ENCODE measurements at places on chromosomes 5 and 9. TPM values are rescaled to one million over a fixed set of nuclear protein-coding genes. Genes with fewer than 3 reads are reported as not detected.

Gene SDHA
- total RNA-seq = 103 TPM

Gene LIX1
- not detected for total RNA-seq

Gene PFN3
- total RNA-seq = not detected

Gene DPM2
- total RNA-seq = 20.5 TPM

Gene TAF11L10
- not detected for total RNA-seq

Gene KLF4
- total RNA-seq = 2.6 TPM

Gene NR2F1
- total RNA-seq = 14.1 TPM

Gene SPINK1
- total RNA-seq = not detected

Gene BRD3
- 9.1 TPM for total RNA-seq

Gene GNA14
- 2.7 TPM for total RNA-seq

Gene NR4A3
- total RNA-seq = 0.20 TPM

Gene EQTN
- total RNA-seq = not detected

Gene INSYN2B
- total RNA-seq = 34.2 TPM

Gene STXBP1
- 49.9 TPM for total RNA-seq

Gene PTGS1
- 1.5 TPM for total RNA-seq

Gene MYMK
- not detected for total RNA-seq

Gene ZNF883
- total RNA-seq = 0.25 TPM

Gene LCN9
- total RNA-seq = not detected

Gene CD274
- 20.8 TPM for total RNA-seq

Gene PCYOX1L
- 8.0 TPM for total RNA-seq

Gene PCDHGA9
- 1.2 TPM for total RNA-seq

Gene TTC33
- 7.5 TPM for total RNA-seq

Gene EEIG1
- 3.1 TPM for total RNA-seq

Gene PPP3R2
- not detected for total RNA-seq

Gene GFPT2
- total RNA-seq = 7.6 TPM

Gene SH3GL2
- total RNA-seq = 0.07 TPM

Gene SNX2
- 36.8 TPM for total RNA-seq

Gene FCN1
- total RNA-seq = not detected

Gene GPR150
- 1.9 TPM for total RNA-seq

Gene CDH9
- not detected for total RNA-seq

Gene OR1Q1
- total RNA-seq = not detected

Gene SPATA31C1
- not detected for total RNA-seq

Gene FOXD1
- total RNA-seq = 0.05 TPM

Gene AIF1L
- total RNA-seq = 19.2 TPM

Gene CDKN2A
- 40.8 TPM for total RNA-seq

Gene GRIA1
- total RNA-seq = not detected

Gene LURAP1L
- total RNA-seq = 2.9 TPM

Gene GABRA6
- total RNA-seq = not detected

Gene SVEP1
- total RNA-seq = not detected

Gene ANXA2R
- 8.1 TPM for total RNA-seq

Gene ARL14EPL
- 0.07 TPM for total RNA-seq

Gene CDK5RAP2
- total RNA-seq = 24.7 TPM

Gene MEGF9
- total RNA-seq = 5.8 TPM

Gene SPINK6
- not detected for total RNA-seq

Gene MAP1B
- 107 TPM for total RNA-seq

Gene IL4
- total RNA-seq = not detected

Gene TCF7
- 0.20 TPM for total RNA-seq

Gene HSPB3
- total RNA-seq = not detected
